ENCODE measurements at places on chromosomes 13 and 19. TPM values are rescaled to one million over a fixed set of nuclear protein-coding genes. Genes with fewer than 3 reads are reported as not detected.

Gene ZNF667
- polyA plus RNA-seq = 0.85 TPM

Gene GJA3
- 0.22 TPM for polyA plus RNA-seq

Gene DCT
- polyA plus RNA-seq = 0.04 TPM

Gene ZFP14
- polyA plus RNA-seq = 0.71 TPM

Gene COL5A3
- polyA plus RNA-seq = 6.8 TPM

Gene ATXN8OS
- polyA plus RNA-seq = not detected

Gene ZNF229
- 1.5 TPM for polyA plus RNA-seq

Gene RASL11A
- polyA plus RNA-seq = 4.4 TPM
